Tibial artery (tissue), 4 donors: ENCODE measurements at places on chromosomes 7 and 10.
A peak's percentile ranks its signal among the peaks of the same experiment; 100 is the strongest.

- DNase-seq, result no peak
- H3K4me3 ChIP-seq, result no peak overlapping the region
- no peak overlapping the region for H3K27ac ChIP-seq
- no peaks in the 10 kb centered on the region for H3K36me3 ChIP-seq
- H3K4me1 ChIP-seq, result no peaks in the 10 kb centered on the region
Measured at GRCh38 chr7:12377406-12377805, 26.3 kb downstream of the VWDE start.

DNA sequence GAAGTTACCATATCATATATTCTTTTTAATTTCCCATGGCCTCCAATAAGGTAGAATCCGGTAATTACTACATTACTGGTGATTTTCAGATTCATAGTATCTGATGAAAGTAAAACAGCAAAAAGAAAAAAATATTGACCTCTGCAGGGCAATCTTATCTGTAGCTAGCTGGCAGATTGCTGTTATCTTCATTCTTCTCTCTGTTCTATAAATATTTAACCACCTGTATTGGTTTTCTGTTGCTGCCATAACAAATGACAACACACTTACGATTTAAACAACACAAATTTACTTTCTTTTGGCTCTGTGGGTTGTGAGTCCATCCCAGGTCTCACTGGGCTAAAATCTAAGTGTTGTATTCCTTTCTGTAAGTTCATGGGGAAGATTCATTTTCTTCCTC is 164.5 kb downstream of the ZEB1 start:
- no peak for DNase-seq
- H3K4me1 ChIP-seq, result no peaks in the 10 kb centered on the region
- no peak overlapping the region for H3K4me3 ChIP-seq
- H3K27me3 ChIP-seq, result no peaks in the 10 kb centered on the region
- no peaks in the 10 kb centered on the region for H3K36me3 ChIP-seq

DNA sequence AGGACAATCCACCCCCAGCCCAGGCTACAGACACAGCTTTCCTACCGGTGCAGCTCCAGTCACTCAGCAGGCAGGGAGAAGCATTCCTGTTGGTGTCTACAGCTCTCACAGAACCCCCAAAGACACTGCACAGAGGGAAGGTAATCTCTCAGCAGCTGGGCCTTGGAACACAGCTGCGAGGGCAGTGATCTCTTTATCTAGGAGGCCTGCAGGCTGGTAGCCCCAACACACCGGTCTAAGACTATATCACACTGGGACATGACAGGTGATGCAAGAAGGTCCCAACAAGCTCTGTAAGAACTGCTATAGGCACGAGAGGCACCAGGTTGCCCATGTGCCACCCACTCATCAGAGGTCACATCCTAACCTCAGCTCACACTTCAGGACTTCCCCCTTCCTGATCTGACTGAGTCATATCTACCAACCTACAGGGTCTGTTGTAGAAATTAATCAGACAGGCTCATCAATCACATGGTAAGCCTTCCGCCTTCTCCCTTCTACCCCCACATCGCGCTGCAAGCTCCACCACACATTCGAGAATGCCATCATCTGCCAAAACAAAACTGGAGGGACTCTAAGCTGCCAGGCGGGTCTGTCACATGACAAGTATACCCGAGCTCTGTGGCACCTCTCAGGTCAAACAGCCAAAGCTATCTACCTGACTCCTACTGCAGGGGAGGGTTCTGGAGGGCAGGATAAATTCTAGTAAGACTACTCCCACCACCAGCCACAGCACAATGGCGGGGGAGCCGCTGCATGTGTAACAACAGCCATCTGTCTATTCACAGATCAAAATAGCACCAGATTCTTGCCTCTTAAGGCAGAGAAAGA is 26.1 kb downstream of the FAM53B start:
- no peaks in the 10 kb centered on the region for H3K36me3 ChIP-seq
- no peak for DNase-seq
- no peaks in the 10 kb centered on the region for H3K4me1 ChIP-seq
- no peaks in the 10 kb centered on the region for H3K27me3 ChIP-seq
- no peak overlapping the region for H3K27ac ChIP-seq

GRCh38 chr7:107920048-107920772 is 29.2 kb downstream of the DLD start:
- no peak overlapping the region for H3K4me3 ChIP-seq
- H3K4me1 ChIP-seq, result no peaks in the 10 kb centered on the region
- H3K27me3 ChIP-seq, result no peaks in the 10 kb centered on the region
- no peak for DNase-seq

GRCh38 chr7:25287291-25287690 is 59.0 kb upstream of the NPVF start:
- H3K27ac ChIP-seq, result no peak overlapping the region
- no peaks in the 10 kb centered on the region for H3K27me3 ChIP-seq
- no peaks in the 10 kb centered on the region for H3K36me3 ChIP-seq

DNA sequence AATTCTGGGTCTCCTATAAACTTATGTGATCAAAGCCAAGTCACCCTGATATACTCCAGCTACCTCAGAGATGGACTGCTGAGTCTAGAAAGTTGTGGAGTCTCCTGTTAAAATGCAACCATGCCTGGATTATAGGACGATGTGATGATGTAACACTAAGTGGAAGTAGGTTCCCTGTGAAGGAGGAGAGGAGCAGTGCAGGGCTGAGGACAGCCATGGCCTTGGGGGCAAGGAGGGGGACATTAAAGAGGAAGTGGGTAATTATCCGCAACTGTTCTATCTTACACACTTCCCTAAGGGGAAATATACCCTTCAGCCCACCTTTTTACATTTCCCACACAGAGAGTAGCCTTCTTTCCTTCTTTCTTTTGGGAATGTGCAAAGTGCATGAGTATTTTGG is 63.8 kb downstream of the MTPN start:
- no peaks in the 10 kb centered on the region for H3K4me1 ChIP-seq
- H3K4me3 ChIP-seq, result no peak overlapping the region
- no peak for DNase-seq
- no peaks in the 10 kb centered on the region for H3K27me3 ChIP-seq
- no peaks in the 10 kb centered on the region for H3K36me3 ChIP-seq

DNA sequence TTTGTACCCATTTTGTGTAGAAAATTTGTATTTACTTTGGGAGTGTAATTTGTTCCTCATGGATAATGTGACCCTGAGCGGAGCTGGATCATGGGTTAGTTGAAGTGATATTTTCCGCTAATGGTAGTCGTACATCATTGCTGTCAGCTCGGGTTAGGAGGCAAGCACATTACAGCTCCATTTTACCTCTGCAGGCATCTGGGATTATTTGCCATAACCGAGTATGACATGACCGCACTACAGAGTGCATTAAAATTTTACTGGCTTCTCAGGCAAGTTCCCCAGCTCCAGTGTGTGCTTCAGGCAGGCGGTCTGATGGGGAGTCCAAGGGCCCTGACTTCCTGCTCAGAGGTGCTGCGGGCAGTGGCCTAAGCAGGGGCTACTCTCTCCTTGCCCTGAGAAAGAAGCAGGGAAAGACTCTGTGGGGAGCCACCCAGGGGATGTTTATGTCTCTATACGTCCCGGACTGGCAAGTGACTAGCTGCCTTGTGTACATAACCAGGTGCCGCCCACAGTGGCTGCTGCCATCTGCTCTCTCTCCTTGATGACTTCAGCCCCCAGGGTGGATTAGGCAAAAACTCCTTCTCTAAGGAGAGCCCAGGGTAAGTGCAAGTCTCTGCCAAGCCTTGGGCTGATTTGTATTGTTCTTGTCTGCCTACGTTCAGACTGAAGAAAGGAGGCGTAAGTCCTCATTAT is 685.3 kb upstream of the GALNT17 start:
- no peaks in the 10 kb centered on the region for H3K36me3 ChIP-seq
- no peak overlapping the region for H3K27ac ChIP-seq
- DNase-seq, result no peak
- no peaks in the 10 kb centered on the region for H3K27me3 ChIP-seq

- H3K4me3 ChIP-seq, result peak overlapping the region; percentile 93
- no peak for DNase-seq
Measured at GRCh38 chr7:43868181-43868580, 1.1 kb downstream of the MRPS24 start.

DNA sequence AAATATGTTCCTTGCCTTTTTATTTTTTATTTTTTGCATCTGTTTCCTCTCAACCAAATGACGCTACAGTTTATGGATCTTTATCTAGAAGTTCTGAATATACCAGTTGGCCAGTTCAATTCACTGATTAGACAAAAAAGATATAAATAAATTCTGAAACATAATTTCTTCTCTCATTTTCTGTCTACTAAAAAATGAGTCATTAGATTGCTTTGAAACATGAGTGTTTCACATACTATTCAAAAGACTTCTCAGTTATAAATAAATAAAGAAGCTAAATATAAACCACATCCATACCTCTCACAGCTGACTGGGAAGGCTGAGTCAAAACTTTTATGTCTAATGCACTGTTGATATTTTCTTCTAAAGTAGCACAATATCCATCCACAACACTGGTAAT is 97.6 kb upstream of the GPR22 start:
- no peak overlapping the region for H3K4me3 ChIP-seq
- no peaks in the 10 kb centered on the region for H3K27me3 ChIP-seq

DNA sequence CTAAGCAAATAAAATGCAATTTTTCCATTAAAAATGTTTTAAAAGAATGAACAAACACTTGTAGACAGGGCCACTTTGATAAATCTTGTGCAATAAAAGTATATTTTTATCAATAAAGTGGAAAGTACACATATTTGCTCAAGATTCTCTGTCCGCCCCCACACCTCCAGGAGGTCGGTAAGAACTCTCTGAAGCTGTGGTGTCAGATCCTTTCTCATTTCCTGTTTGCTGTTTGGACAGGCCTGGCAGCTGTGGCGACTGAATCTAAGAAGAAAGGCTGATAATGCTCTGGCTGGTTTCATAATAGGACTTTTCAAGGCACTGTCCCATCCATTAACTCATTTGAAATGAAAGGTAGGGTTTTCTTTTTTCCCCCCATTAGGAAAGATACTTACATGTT is 15.3 kb upstream of the ASB4 start:
- no peaks in the 10 kb centered on the region for H3K4me1 ChIP-seq
- DNase-seq, result no peak
- H3K4me3 ChIP-seq, result no peak overlapping the region
- H3K27me3 ChIP-seq, result no peaks in the 10 kb centered on the region
- no peaks in the 10 kb centered on the region for H3K36me3 ChIP-seq

DNA sequence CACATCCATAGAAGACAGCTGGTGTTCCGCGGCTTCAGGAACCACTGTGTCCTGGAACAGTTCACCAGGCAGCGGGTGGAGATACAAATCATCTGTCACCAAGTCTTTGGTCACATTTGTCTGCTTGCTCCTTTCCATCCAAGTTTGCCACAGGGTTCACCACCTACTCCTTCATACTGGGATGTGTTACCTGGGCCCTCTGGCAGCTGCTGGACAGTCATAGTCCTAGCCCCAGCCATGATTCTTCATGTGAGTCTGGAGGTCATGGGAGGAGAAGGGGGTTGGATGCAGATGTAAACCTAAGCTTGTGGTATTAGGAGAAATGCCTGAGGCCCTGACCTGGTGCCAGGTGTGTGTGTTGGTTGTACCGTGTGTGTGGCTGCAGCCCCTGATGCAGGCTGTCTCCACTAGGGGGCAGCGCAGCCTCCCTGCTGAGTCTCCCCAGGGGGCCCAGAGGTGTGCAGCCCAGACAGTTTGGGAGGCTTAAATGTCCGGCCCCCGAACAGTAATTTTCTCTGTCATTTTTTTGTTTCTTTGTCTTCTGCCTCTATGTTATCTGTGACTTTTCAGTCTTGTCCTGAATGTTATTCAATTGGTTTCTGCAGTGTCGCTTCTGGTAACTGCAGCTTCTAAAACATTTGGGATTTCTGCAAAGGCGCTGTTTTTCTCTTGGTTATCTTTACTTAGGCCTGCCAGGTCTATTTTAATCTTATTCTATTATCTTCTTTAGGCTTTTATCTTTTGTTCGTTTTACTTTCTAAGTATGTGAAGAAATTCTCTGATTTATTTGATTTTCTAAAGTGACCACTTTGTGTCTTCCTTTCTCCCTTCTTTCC is 14.8 kb downstream of the NPS start:
- no peak for DNase-seq
- no peaks in the 10 kb centered on the region for H3K27me3 ChIP-seq
- no peak overlapping the region for H3K4me3 ChIP-seq
- H3K4me1 ChIP-seq, result no peaks in the 10 kb centered on the region
- H3K27ac ChIP-seq, result no peak overlapping the region

DNA sequence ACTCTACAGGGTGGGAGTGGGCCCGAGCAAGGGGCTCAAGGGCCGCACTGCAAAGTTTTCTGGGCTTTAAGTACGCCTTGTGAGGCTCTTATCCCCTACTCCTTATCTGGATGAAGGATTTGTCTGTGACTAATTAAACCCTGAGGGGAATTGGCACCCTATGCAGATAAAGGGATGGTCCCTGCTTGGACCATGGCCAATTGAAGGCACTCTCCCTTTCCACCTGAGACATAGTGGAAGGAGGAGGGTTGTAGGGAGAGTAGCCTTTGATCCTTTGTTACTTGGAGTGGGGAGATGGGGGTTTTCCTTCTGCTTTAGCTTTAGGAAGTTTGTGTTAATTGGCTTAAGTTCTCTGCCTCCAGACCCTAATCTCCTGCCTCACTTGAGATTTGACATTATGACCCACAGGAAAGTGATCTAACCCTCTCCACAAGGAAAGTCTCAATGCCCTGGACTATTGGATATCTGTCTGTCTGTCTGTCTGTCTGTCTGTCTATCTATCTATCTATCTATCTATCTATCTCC is 1158.8 kb upstream of the SORCS1 start:
- no peak overlapping the region for H3K4me3 ChIP-seq
- H3K27ac ChIP-seq, result no peak overlapping the region
- no peaks in the 10 kb centered on the region for H3K4me1 ChIP-seq
- no peaks in the 10 kb centered on the region for H3K36me3 ChIP-seq
- no peak for DNase-seq
- no peaks in the 10 kb centered on the region for H3K27me3 ChIP-seq

DNA sequence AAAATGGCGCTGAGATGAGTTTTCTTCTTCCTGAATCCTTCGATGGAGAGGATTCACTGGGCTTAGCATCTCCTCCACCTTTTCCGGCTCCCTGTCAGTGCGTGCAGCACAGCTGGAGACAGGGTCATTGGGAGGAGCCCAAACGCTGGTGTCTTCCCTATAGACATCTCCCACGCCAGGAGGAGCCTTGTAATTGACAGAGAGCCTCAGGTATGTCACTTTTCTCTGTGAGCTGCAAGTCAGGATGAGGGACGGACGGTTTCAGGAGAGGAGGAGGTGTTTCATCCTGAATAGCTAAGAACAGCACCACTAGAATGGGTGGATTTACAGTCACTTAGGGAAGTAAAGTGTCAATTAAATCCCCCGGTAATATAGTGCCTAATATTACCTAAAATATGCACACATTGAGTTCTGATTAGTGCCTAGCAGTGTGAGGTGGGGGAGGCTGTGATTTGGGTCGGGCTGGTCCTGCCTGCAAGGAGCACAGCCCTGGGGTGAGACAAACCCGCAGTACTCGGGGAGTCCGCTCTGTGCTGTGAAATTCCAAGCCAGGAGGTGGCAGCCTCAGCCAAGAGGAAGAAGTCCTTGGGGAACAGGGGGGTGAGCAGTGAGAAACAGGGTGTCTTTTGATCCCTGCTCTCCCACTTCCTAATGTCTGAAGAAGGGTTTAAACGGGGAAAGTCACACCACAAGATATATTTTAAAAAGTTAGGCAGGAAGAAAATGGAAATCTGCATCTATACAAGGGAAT is 28.2 kb downstream of the IL15RA start:
- peak; percentile 45 for DNase-seq
- no peak overlapping the region for H3K4me3 ChIP-seq
- no peaks in the 10 kb centered on the region for H3K36me3 ChIP-seq

- no peak overlapping the region for H3K27ac ChIP-seq
- DNase-seq, result no peak
- no peak overlapping the region for H3K4me3 ChIP-seq
- no peaks in the 10 kb centered on the region for H3K36me3 ChIP-seq
- H3K4me1 ChIP-seq, result no peaks in the 10 kb centered on the region
Measured at GRCh38 chr7:144769352-144769751, 66.5 kb downstream of the TPK1 start.
